ENCODE measurements at places on chromosomes 3 and 15.

DNA sequence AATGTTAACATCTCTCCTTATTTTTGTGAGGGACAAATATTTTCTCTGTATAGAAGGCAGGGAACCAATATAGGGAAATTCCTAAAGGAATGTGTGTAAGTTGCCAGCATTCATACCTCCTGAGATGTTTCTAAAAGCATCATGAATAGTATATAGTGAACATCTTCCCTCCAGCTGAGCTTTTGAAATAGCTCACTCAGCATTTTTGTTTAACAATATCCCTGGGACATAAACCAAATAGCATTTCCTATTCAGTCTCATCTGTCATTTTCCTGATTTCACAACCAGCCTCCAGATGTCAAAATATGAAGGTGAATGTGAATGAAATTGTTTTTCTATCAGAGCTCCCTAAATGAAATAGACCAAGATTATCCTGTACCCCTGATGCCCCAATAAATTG lies 137.2 kb downstream of the PPM1L start:
- DNase-seq, result no peak

- no peak for DNase-seq
Observed at GRCh38 chr3:58010562-58010961, 2.3 kb downstream of the FLNB start.

- DNase-seq, result no peak
Observed at GRCh38 chr3:189342811-189343210, 171.0 kb downstream of the TPRG1 start.

- peak; percentile 5 for DNase-seq
Observed at GRCh38 chr3:129974833-129975704, 549 bp downstream of the TRH start.

- DNase-seq, result no peak
Observed at GRCh38 chr3:25913179-25913578, 123.3 kb downstream of the OXSM start.

GRCh38 chr15:84788500-84788899 lies 28.7 kb upstream of the ALPK3 start:
- DNase-seq, result no peak

GRCh38 chr15:89129123-89129815 lies 41.0 kb downstream of the ABHD2 start:
- DNase-seq, result peak; percentile 51

- DNase-seq, result peak; percentile 78
Observed at GRCh38 chr15:69729167-69729748, 276.6 kb downstream of the RPLP1 start.

GRCh38 chr15:41734079-41734478 lies 40.2 kb upstream of the MAPKBP1 start:
- no peak for DNase-seq

- DNase-seq, result no peak
Observed at GRCh38 chr3:11392860-11393114, 120.6 kb downstream of the ATG7 start.

GRCh38 chr15:34644851-34645250 lies 61.4 kb upstream of the GOLGA8B start:
- no peak for DNase-seq

DNA sequence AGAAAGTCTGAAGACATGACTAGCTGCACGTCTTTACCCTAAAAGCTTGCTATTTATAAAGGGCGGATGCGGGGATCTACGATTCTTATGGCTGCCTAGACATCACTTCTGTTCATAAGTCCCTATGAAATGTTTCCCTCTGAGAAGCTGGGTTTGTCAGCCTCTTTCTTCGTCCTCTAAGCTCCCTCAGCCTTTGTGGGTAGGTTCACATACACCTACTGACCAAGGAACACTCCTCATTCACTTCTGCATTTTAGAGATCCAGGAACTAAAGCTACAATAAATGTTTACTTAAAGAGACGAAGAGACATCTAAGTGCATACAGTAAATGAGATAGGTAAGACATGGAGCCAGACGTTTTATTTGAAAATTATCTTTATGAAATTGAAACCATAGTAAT lies 16.7 kb upstream of the RAMAC start:
- no peak for DNase-seq

DNA sequence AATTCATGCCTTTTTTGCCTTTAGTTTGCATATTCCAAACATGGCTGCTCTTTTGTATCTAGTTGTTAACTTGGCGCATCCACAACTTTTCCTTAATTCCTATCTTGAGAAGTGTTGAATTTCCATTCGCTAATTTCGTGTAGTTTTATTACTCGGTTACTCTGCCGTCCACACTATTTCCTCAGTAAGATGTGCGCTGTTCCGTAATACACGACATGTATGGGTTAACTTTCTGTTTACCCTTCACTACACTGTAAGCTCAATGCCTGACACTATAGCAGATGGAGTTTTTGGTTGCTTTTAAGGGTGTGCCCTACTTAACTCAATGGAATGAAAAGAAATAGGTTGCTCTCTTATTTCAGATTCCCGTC lies 724 bp downstream of the RPSA start:
- DNase-seq, result no peak

DNA sequence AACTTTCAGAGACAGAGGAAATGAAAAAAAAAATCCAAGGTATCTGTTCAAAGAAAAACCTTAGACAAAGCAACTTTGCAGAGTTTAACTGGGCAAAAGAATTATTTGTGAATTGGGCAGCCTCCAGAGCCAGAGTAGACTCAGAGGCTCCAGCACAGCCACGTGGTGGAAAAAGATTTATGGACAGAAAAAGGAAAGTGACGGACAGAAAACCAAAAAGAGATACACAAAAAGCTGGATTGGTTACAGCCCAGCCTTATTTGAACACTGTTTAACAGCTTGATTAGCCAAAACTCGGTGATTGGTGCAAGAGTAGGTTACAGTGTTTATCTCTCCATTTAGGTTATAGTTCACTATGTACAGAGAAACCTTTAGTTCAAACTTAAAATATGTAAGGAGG lies 23.7 kb upstream of the GPD1L start:
- DNase-seq, result no peak

DNA sequence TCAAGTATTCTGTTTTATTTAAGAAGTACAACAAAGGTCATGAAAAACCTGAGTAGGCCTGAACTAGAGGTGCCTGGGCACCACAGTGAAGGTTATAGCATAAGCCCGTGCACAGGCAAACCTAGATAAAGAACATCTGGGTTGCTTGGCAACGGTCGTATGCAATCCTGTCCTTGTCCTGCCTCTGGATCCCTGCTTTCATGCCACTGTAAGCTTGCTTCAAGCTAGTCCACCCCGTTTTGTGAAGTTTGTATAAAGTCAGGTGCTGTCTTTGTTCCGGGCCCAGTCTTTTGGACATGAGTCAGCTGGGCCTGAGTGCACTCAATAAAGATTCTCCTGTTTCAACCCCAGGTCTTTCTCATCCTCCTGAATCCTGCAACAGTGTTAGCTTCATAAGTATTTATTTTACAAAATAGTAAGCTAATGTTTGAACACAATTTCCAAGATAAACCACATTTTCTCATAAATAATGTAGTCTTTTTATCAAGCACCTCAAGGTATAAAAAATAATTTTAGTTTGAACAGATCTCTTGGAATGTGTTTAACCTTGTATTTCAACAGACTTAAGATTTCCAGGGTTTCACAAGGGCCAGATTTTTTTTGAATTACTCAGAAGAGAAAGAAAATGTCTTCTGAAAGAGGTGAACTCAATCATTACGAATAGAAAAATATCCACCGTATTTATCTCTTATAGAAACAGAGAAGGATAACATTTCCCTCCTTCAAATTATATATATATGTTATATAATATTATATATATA lies 14.3 kb upstream of the SLC9C1 start:
- DNase-seq, result no peak

- DNase-seq, result no peak
Observed at GRCh38 chr3:113271594-113272384, 60.4 kb downstream of the BOC start.

DNA sequence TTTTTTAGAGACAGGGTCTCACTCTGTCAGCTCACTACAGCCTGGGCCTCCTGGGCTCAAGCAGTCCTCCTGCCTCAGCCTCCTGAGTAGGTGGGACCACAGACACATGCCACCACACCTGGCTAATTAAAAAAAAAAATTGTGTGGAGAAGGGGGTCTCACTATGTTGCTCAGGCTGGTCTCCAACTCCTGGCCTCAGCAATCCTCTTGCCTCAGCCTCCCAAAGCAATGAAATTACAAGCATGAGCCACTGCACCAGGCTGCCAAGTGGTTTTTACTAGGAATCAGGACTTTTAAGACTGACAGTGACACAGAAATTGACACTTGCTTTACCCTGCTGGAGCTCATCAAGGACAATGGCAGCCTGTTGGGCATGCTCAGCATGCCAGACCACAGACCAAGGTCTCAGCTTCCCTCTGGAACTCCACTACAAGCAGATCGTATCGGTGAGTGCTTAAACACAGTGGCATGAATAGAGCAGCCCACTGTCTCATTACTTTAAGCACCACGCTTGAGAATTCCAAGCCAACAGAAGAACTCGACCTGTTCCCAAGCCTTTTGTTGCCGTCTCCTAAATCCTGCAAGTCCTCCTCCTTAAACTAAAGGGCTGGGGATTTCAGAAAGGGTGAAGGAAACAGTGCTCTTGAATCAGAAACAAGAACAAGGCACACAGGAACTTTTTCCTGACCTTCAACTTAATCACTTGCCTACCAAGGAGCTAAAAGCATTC lies 41.4 kb downstream of the EOMES start:
- no peak for DNase-seq

- no peak for DNase-seq
Observed at GRCh38 chr15:38698254-38698653, 133.6 kb upstream of the RASGRP1 start.

DNA sequence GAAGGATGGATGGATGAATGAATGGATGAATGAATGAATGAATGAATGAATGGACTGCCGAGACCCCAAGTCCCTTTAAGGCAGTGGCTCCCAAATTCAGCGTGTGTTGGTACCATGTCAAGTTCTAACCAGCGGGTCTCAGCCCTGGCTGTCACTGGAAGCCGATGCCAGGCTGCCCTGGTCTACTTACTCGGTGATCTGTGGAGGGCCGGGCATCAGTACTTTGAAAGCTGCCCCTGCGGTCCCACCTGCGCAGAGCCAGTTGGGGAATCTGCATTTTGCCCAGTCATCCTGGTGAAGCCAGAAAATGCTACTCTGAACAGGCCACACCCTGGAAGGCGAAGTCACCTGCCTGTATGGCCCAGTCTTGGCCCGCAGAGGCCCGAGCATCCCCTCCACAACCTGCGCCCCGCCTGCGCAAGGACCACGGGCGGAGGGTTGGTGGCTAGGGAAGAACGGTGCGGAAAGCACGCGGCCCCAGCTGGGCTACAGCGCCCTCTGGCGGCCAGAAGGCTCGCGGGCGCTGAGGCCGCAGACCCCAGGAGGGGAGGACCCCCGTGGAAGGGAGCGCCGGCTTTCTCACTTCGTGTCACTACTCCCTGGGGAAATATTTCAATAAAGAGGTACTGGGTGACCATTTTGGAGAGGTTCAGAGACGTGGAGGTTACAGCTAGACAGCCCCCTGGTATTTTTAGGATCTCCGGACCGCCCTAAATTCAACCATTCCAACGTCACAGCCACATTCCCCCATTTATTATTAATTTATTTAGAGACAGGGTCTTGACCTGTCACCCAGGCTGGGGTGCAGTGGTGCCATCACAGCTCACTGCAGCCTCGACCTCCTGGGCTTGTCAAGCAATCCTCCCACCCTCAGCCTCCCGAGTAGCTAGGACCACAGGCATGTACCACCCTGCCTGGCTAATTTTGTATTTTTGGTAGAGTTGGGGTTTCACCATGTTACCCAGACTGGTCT lies 34.9 kb downstream of the PRKCD start:
- peak; percentile 55 for DNase-seq

DNA sequence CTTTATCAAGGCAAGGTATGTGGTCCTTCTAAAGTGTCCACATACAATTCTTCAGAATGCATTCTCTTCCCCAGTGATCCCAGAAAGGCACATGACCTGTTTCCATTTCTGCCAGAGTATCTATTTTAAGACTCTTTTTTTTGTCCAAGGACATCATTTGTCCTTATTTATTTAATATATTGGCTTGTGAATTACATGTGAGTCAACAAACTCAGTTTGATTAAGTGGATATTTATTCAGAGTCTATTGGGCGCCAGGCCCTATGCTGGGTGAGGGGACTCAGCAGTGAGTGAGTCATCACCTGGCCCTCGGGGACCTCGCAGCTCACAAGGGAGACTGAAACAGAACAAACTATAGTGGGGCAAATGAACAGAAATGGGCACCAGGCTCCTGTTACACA lies 136.8 kb downstream of the SNRK start:
- no peak for DNase-seq

DNA sequence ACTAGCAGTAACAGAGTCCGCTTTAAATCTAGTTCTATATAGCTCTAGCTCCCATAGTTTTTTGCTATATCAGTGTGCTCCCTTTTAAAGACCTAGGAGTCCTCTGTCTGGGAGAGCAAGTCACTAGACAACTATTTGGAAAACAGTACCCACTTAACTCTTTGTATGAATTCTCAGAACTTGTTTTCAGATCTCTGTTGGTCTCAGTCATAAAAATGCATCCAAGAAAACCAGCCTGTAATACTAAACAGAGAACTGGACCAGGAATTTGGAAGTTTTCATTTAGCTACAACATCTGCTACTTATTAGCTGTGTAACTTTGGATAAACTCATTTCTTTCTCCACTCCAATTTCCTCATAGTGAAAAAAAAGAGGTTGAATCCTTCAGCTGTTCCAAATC lies 56.9 kb upstream of the C3orf49 start:
- no peak for DNase-seq

DNA sequence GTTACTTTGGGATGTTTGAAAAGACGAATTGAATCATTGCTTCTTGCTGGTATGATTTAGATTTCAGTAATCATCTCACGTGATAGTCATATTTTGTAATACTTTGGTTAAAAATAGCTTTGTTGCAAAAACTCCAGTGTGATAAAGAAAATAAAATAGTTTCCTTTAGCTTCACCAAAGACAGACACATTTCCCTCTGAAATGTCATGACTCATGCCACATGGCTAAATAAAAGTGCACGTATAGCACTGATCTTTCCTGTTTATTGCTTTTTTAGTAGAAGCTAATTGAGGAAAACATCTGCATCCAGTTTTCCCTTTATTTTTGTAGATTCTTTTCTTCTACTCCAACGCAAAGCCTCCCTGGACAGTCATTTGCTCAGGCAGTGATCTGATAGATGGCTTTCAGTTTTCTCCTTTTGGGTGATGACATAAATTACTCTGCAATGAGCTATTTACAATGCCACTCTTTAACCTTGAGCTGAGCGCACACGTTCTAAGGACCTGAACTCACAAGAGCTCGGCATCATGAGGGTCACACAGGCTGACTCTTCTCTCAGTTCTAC lies 84.9 kb downstream of the ARNT2 start:
- DNase-seq, result no peak

All from activated T-cell treated with anti-CD3 and anti-CD28 coated beads for 1 hour (primary cell).